T-cell (primary cell): ENCODE measurements at places on chromosomes 16 and 17. TPM values are rescaled to one million over a fixed set of nuclear protein-coding genes. Genes with fewer than 3 reads are reported as not detected.

Gene PLA2G15
- total RNA-seq = 8.7 TPM

Gene TBC1D3E
- total RNA-seq = not detected

Gene C16orf92
- not detected for total RNA-seq

Gene LDHD
- total RNA-seq = 0.13 TPM

Gene ESRP2
- total RNA-seq = 0.79 TPM

Gene C17orf67
- total RNA-seq = 5.1 TPM

Gene APOBR
- 16.9 TPM for total RNA-seq

Gene TMEM238L
- total RNA-seq = not detected

Gene C16orf96
- total RNA-seq = 0.30 TPM

Gene SLC6A2
- total RNA-seq = not detected

Gene NPIPB12
- 102 TPM for total RNA-seq

Gene IL34
- 0.53 TPM for total RNA-seq

Gene ATP2A1
- 0.85 TPM for total RNA-seq

Gene RAP1GAP2
- 10.7 TPM for total RNA-seq

Gene SEPTIN12
- total RNA-seq = not detected

Gene TM4SF5
- not detected for total RNA-seq

Gene SREBF1
- 38.9 TPM for total RNA-seq

Gene SSTR5
- total RNA-seq = not detected

Gene NPIPB6
- total RNA-seq = 3.5 TPM

Gene KLHL10
- total RNA-seq = not detected

Gene UBE2O
- total RNA-seq = 47.5 TPM

Gene SARM1
- total RNA-seq = 42.3 TPM

Gene SLC47A1
- total RNA-seq = 0.26 TPM

Gene IL21R
- 38.2 TPM for total RNA-seq

Gene MTHFSD
- 34.9 TPM for total RNA-seq

Gene SLFN14
- total RNA-seq = not detected

Gene CDH1
- total RNA-seq = 0.38 TPM
